GM04504 (cell line): ENCODE measurements at places on chromosomes 2 and 18.

DNA sequence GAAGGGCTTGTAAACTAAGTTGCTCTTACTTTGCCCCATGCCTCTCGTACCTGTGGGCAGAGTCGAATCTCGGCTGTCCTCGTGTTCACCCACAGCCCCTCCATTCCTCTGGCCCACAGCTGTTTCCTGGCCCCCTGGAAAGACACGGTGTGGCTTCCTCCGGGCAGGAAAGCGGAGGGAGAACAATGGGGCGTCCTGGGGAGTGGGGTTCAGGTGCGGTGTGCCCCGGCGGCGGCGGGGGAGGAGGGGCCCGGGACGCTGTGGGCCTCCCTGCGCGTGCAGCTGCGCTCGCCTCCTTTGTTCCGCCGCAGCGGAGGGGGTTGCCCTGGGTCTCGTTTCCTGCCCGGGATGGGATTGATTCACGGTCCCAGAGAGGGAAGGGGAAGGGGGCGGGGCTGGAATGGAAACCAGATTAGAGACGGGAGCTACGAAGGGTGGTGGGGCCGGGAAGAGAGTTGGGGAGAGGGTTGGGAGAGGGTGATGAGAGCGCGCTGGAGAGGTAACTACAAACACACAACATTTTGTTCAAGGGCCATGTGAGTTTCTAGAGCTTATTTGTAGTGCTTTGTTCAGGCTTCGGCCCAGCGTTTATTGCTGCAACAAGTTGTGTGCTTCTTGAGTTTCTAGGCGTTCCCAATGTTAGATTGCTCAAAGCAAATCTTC lies 796 bp downstream of the MYO1B start:
- DNase-seq = no peak

DNA sequence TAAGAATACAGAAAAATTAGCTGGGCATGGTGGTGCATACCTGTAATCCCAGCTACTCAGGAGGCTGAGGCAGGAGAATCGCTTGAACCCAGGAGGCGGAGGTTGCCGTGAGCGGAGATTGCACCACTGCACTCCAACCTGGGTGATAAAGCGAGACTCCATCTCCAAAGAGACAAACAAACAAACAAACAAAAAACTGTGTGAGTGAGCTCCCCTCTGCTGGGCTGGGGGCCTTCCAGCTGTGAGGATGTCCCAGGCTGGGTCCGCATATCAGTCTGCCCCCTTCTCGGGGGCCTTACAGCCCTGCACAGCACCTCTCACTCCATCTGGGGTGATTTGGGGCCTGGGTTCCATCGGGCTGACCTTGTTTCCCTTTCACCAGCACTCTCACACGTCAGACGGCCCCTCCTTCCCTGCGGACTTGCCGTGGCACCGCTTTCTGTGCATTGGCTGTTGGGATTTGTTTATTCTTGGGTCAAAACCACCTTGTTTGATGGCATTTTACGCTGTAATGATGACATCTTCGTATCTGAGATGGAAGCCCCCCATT lies 2.8 kb upstream of the KLHL30 start:
- no peak for DNase-seq

DNA sequence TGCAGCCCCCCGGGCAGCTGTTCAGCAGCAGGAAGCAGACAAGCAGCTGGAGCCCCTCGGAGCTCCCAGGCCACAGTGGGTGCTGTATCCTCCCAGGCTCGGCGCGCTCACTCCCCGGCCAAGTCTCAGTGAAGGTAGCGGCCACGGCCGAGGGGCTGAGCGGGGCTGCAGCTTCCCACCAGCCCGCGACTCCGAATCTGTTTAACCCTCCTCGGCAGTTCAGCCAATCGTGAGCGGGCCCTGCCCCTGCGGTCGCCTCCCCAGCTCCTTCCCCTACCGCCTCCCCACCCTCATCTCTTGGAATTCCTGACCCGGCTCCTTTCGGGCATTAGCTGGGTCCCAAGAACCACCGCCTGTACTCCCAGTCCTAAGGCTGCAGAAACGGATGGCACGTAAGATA lies at the start of gene RESP18:
Gene RESP18, minus strand, starts transcription at position 203 of the 400 bp plus-strand sequence.
- DNase-seq = no peak

DNA sequence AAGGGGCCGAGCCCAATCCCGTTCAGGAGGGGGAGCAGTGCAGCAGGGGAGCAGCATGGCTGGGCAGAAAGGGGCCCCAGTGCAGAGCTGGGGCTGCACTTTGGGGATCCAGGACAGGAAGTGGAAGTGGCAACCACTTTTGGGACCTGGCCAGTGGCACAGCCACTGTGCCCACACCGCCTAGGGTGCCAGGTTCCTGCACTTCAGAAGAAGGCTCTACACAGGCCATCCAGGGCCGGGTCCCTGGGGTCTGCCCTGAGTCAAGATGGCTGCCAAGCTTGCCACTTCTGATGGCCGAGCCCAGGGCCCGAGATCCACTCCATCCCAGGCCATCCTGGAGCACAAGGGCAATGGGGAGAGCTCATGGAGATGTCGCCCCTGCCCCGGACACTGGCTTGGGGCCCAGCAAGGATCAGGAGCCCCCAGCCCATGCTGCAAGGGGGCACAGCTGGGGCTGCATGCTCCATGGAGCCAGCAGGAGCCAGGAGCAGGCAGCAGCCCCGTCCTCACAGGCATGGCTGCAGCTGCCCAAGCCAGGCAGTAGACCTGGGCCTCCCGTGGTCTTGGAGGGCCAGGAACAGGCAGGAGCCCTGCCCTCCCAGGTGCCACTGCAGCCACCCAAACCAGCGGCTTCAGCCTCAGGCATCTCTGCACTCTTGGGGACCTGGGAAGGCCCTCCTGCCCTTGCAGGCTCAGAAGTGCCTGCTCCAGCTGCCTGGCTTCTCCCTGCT lies 35.0 kb upstream of the ID2 start:
- DNase-seq = no peak

DNA sequence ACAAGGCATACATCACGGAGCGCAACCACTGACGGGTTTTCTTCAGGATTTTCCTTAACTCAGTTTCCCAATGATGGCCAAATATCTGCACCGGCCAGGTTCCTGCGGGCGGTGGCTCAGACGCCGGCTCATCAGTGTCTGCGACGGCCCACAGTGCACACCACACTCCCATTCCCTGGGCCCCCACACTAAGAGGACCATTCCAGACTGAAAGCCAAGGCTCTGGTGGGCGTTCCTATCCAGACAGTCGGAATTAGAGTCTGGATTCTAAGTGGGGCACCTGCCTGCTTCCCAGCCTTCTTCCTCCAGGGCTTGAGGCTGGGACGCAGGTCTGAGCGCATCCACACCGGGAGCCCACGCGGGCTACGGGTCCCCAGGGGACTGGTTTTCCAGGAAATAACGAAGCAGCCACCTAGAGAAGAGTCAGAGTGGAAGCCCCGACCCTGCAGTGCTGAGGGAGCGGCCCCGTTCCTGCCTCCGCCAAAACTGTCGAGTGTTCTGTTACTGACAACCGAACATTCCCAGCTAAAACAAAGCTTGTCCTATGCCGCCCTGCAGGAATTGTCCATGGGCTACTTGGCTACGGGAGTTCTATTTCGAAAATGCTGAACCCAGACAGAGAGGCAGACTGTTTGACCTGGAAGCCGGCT lies 75.3 kb downstream of the TMEM18 start:
- DNase-seq = no peak

DNA sequence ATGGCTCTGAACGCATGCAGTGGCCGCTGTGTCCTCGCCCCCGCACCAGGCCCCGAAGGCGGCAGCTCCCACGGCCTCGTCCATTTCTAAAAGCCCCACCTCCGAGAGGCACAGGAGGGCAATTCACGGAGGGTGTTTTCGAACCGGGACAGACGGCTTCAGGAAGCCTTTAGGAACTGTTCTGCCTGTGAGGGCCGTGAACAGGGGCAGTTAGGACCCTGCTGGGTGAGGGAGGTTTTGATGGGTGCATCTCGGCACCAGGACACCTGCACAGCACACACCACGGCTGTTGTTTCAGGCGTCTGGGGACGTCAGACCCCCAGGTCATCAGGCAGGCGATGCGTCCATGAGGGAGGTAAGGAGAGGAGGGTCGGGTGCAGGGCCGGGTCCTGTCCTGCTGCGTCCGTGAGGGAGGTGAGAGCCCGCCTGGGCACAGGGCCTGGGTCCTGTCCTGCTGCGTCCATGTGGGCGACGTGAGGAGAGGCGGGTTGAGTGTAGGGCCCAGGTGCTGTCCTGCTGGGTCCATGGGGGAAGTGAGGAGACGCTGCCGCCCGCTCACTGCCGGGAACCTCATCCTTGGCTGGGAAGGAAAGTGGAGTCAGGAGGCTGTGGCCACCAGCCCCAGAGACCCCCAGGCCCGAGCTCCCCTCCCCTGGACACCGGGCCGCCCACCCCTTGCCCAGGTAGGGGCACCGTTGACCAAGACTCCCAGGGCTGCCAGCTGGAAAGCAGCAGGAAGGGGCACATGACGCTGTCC lies 25.5 kb upstream of the KCNG2 start:
- no peak for DNase-seq

DNA sequence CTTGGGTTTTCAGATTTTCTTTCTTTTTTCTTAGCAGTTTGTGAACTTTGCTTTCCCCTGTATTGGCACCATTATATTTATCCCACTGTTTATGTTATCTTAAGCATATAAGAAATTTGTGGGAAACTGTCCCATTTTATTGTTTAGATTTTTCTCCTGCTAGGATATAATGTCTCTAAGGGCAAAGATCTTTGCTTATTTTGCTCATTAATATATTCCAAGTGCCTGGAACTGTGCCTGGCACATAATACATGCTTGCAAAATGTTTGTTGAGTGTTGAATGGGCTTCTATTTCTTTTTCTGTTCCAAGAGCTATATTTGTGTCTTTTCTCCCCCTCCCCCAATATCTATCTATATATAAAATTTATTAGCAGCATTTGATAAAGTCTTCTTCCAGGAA lies 5.4 kb downstream of the EPC2 start:
- DNase-seq = no peak

GRCh38 chr2:160372585-160372984 lies 121.0 kb downstream of the RBMS1 start:
- no peak for DNase-seq

DNA sequence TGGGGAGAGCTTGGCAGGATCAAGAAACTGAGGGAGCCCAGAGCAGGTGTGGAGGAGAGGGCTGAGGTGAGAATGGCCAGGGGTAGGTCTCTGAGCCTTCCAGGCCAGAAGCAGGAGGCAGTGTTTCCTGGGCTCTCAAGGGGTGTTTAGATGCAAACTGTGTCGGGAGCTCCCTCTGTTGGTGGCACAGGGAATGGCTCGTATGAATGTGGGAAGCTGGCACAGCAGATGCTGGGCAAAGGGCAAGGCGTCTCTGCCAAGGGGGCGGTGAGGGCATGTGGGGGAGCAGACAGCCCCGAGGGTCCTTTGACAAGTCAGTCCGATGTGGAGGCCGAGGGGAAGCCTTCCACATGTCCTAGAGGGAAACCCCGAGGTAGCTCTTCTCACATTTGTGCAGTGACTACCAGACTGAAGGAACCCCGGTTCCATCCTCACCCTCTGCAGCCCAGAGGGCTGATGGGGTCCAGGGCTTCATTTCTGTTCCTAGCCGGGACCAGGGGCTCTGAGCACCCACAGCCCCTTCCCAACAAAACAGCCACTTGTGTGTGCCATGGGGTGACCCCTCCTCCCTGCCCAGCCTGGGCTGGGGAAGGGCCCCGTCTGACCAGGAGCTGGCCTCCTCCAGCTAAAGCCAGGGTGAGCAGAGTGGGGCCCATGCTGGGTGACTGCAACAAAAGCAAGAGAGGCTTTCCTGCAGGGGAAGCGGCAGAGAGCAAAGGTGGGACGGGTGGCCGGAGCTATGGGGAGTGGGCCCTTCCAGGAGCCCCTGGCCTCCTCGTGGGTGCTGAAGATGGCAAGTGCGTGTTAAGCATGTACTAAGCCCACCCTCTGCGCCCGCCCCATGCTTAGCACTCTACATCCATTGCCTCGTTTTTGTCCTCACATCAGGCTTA lies 103.4 kb downstream of the SEPTIN10 start:
- DNase-seq = peak; percentile 48

GRCh38 chr18:8212896-8213780 lies 396.1 kb upstream of the RAB12 start:
- no peak for DNase-seq
